Hematopoietic multipotent progenitor cell treated with erythropoietin and hydrocortisone succinate and interleukin-3 and kit ligand, for 4 days (in vitro differentiated cells): ENCODE measurements at places on chromosomes 1 and 21.

DNA sequence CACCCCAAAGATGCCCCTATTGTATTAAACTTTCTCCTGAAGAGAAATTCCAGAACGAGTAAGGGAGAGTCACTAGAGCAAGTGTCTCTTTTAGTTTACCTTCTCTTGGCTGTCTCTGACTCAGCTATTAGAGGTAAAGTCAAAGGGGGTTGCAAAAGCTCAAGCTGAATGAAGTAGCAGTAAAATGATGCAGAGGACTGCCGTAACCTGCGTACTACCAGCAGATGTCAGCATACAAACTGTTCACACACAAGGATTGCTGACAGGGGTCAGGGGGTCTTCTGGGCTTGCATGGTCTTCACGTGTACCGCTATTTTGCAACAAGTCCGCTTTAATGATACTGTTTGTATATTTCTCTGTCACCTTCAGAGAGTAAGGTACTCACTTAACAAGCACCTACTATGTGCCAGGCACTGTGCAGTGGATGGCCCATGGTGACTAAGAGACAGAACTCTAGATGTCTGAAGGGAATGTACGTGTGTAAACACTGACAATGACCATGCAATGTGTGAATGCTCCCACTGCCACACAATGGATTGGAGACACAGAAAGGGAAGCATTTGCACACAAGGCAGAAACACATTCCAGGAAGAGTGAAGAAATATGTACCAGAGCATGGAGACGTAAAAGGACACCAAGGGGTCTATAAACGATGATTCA lies 34.9 kb downstream of the CHML start:
- DNase-seq: peak; percentile 42

- DNase-seq: no peak
These were observed 141.0 kb downstream of the PBX1 start for GRCh38 chr1:164699815-164700491.

DNA sequence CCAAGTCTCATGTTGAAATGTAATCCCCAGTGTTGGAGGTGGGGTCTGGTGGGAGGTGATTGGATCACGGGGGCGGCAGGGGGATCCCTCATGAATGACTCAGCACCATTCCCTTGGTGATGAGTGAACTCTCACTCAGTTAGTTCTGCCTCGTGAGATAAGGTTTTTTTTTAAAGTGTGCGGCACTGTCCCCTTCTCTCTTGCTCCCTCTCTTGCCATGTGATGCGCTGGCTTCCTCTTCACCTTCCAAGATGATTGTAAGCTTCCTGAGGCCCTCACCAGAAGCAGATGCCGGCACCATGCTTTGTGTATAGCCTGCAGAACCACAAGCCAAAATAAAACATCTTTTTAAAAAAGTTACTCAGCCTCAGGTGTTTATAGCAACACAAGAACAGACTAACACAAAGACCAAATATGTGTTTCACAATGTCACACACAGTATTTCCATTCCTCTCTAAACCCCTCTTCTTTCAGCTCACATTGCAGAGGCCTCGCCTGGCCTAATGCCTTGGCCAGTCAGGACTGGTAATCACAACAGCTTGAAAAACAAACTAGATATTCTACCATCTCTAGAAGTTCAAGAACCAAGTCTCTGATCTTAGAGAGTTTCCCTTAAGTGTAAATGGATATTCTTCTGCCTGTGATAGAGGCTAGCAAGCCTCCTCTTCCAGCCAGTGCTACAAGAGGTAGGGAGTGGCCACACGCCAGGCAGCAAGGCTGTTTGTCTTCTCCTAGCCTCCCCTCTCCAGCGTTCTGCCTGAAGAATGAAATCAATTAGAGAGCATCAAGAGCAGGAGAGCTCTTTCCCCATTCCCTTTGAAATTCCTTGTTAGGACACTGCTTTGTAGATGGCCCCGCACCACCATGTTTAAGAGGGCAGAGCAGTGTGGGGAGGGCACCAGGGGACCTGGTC lies 19.6 kb upstream of the RAP1A start:
- DNase-seq: peak; percentile 79

- peak; percentile 41 for DNase-seq
These were observed 203.2 kb downstream of the RHOU start for GRCh38 chr1:228938537-228938901.

- DNase-seq: peak; percentile 47
These were observed 49.9 kb downstream of the SUCO start for GRCh38 chr1:172582889-172583288.

- peak; percentile 20 for DNase-seq
These were observed 60.5 kb downstream of the MAP3K7CL start for GRCh38 chr21:29190923-29191331.

DNA sequence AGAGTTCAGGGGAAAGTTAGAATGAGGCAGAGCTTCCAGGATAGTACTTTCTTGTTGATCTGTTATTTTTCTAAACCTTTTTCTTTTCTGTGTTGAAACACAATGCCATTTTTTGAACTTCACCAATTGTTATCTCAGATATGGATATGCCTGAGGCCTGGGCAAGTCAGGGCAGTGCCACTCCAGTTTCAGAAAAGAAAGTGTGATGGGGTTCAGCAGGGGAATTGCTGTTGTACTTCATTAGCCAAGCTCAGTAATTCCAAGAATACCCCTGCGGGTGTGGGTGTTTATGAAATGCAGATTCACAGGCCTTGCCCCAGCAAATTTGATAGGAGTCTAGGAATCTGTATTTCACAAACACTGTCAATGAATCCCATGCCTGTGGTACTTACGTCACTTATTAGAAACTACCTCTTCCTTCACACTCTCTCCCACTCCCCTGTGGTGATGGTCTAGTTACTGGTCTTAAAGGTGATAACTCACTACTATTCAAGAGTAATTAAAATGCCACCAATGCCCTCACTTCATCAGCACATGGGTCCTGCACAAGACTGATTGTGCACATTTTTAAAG lies 142.3 kb downstream of the PBX1 start:
- DNase-seq: no peak

GRCh38 chr21:40622531-40622930 lies 224.4 kb downstream of the DSCAM start:
- no peak for DNase-seq
